Endodermal cell (in vitro differentiated cells): ENCODE measurements at places on chromosomes 1 and 21.

DNA sequence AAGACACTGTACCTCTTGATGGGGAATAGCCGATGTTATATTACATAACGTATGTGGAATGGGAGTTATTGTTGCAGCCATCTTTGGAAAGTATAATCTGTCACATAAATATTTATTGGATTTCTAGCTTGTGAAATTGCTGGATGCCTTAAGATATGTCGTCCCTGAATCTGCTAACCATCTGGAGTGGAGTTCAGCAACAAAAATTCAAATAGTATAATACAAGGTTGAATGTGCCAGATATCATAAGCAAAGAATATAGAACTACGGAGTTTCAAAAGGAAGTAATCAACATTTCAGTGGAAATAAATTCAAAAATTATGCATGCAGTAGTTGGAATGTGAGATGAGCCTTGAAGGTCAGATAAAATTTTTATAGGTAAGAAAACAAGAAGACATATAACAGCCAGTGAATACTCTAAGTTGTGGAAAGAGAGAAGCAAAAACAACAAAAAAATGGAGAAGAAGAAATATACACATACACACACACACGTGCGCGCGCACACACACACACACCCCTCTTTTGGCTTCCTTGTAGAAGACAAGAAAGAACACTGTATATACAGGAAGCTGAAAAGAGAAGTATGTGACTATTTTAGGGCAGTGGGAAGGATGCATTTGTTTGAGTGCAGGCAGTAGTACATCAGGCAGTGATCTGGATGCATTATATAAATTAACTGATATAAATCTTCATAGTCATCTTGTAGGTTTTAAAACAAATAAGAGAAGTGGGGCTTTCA, 516.7 kb downstream of the KCNT2 start:
- no peak overlapping the region for H3K27ac ChIP-seq
- no peak overlapping the region for H3K4me3 ChIP-seq
- no peaks in the 10 kb centered on the region for H3K4me1 ChIP-seq
- H3K27me3 ChIP-seq, result no peaks in the 10 kb centered on the region
- DNase-seq, result no peak

- no peak for DNase-seq
- H3K27ac ChIP-seq, result no peak overlapping the region
- H3K36me3 ChIP-seq, result no peaks in the 10 kb centered on the region
- H3K4me3 ChIP-seq, result no peak overlapping the region
- no peaks in the 10 kb centered on the region for H3K27me3 ChIP-seq
- H3K4me1 ChIP-seq, result peaks cover 4% of the 10 kb centered on the region
Observed at GRCh38 chr1:94729267-94729666, 90.9 kb upstream of the SLC44A3 start.

DNA sequence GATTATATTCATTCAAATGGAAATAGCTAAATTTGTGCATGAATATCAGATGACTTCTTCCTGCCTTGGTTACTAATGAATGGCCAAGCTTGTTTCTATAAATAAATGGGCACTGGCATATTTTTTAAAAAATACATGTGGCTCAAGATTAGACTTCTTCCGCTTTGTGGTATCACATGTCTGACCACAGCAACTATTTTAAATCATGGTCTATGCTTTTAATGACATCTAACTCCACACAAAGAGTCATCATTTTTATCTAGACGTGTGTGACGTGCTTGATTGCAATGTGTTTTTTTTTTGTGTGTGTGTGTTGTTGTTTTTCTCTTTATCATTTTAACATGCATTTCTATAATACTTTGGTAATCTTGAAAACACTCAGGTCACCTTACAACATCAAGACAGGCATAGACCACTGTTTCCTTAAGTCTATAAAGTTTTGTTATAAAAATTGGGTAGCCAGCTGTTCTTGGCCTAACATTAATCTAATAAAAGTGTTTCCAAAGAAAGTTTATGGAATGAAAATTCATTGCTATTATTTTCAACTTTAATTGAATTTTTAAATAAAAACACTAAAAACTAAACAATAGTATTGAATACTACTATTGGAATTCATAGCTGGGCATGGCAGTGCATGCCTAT, 29.5 kb downstream of the RGS1 start:
- H3K4me3 ChIP-seq, result no peak overlapping the region
- no peak overlapping the region for H3K27ac ChIP-seq
- no peaks in the 10 kb centered on the region for H3K27me3 ChIP-seq

GRCh38 chr1:113652771-113653170, 106.5 kb downstream of the PHTF1 start:
- no peak overlapping the region for H3K4me3 ChIP-seq
- peaks cover 50% of the 10 kb centered on the region for H3K36me3 ChIP-seq
- no peak for DNase-seq
- no peak overlapping the region for H3K27ac ChIP-seq

- DNase-seq, result no peak
- no peaks in the 10 kb centered on the region for H3K4me1 ChIP-seq
- no peaks in the 10 kb centered on the region for H3K36me3 ChIP-seq
- no peak overlapping the region for H3K4me3 ChIP-seq
Observed at GRCh38 chr1:6330410-6330911, 63.1 kb downstream of the ACOT7 start.

DNA sequence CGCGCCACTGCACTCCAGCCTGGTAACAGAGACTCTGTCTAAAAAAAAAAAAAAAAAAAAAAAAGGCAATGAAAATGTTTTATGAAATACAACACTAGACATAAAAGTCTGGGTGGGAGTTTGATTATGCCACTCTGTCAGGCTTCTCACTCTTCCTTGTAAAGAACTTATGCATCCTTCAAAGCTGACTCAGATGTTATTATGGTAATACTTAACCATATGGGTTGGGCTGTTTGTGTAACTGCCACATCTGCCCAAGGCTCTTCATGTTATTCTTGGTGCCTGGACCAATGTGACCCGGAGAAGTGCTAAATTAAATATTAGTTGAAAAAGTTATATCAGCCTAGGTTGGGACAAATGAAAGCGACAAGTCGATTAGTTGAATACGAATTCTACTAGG, 23.8 kb downstream of the FAM89A start:
- H3K4me3 ChIP-seq, result no peak overlapping the region
- no peak for DNase-seq
- no peaks in the 10 kb centered on the region for H3K4me1 ChIP-seq
- H3K36me3 ChIP-seq, result peaks cover 50% of the 10 kb centered on the region
- H3K27ac ChIP-seq, result no peak overlapping the region
- H3K27me3 ChIP-seq, result no peaks in the 10 kb centered on the region

- no peaks in the 10 kb centered on the region for H3K27me3 ChIP-seq
- H3K27ac ChIP-seq, result no peak overlapping the region
- peaks cover 23% of the 10 kb centered on the region for H3K4me1 ChIP-seq
- no peak for DNase-seq
Observed at GRCh38 chr1:70222716-70223235, 1.6 kb downstream of the SRSF11 start.

DNA sequence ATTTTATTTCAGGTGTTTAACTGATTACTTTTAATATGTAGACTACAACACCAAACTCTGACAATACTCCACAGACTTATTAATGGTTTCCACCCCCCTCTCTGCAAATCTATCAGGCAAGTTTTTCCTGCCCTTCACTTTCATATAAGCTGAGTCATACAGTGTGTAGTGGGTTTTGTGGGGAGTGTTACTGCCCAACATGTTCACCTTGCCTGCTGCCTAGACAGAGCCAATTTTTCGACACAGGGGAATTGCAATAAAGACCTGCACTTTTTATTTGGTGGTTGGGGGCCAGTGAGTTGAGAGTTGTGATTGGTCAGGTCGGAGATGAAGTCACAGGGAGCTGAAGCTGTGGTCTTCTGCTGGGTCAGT, 119.7 kb downstream of the PPIAL4G start:
- H3K27ac ChIP-seq, result no peak overlapping the region
- H3K4me3 ChIP-seq, result no peak overlapping the region
- DNase-seq, result no peak
- peaks cover 38% of the 10 kb centered on the region for H3K27me3 ChIP-seq

DNA sequence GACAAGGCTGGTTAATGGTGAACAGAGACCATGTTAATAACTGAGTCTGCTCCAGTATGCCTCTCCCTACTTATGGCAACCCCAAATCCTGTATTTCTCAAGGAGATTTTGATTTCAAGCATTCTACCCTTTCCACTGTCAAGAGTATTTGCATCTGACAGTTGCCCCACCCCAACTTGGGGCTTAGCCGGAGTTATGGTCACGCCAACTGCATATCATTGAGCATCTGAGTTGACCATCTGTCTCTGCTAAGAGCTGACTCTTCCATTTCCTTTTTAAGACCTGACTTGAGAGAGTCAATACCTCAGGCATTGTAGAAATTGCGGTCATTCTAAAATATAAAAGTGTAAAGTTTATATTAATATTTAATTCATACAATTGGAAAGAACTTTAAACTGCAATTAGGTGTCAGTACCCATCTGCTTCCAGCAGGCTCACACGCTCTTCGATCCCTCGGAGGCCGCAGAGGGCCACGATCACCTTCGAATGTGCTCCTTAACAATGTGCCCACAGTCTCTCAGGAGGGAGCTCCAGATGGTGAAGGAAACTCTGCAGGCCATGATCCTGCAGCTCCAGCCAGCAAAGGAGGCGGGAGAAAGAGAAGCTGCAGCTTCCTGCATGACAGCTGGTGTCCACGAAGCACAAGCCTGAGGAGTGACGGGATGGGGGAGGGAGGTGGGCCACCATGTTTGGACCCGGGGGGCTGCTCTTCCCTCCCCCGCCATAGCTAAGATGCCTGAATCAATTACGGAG, 409.8 kb downstream of the DISC1 start:
- H3K36me3 ChIP-seq, result no peaks in the 10 kb centered on the region
- no peak overlapping the region for H3K27ac ChIP-seq
- no peak overlapping the region for H3K4me3 ChIP-seq
- no peak for DNase-seq

DNA sequence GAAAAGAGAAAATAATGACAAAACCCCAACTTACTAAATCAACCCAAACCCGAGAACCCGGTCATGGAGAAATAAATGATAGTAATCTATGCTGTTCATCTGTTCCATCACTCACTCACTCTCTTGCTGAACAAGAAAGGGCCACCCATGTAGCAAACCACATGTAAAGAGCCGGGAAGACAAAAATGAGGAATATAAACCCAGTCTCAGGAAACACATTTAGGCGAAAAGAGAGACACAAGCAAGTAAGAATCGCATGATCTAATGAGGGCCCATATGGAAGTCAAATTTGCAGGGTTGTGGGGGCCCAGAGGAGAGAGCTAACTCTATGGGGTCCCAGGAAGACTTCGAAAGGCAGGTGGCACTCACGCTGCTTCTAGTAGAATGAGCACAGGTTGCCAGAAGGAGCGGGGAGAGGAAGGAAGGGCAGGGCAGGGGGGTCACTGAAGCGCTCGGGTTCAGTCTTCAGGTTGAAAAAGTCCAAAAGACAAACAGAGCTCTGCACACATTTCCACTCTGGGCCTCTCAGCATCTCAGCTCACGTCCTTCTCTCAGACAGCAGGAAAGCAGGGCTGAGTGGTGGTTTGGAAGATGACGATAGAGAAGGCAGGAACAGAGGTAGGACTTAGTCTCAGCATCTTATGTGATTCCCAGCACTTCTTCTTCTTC, 142.9 kb upstream of the KRTAP19-8 start:
- H3K4me1 ChIP-seq, result no peaks in the 10 kb centered on the region
- DNase-seq, result no peak
- H3K27ac ChIP-seq, result no peak overlapping the region
- H3K27me3 ChIP-seq, result no peaks in the 10 kb centered on the region
- no peak overlapping the region for H3K4me3 ChIP-seq
- H3K36me3 ChIP-seq, result peaks cover 8% of the 10 kb centered on the region

DNA sequence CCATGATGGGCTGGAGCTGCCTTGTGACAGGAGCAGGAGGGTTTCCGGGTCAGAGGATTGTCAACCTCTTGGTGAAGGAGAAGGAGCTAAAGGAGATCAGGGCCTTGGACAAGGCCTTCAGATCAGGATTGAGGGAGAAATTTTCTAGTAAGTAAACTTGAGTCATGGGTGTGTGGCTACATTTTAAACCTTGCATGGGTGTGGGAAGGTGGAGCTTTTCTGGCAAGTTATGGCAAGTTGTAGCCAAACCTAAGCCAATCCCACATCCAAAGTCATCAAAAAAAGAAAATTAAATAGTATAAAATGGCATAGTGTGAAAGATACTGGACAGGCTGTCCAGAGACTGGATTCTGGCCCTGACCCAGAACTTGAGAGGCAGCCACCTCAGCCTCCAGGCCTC, 39.8 kb upstream of the HSD3B1 start:
- H3K4me3 ChIP-seq, result no peak overlapping the region
- DNase-seq, result no peak
- H3K4me1 ChIP-seq, result no peaks in the 10 kb centered on the region
- H3K36me3 ChIP-seq, result no peaks in the 10 kb centered on the region
- H3K27ac ChIP-seq, result no peak overlapping the region
- H3K27me3 ChIP-seq, result no peaks in the 10 kb centered on the region

DNA sequence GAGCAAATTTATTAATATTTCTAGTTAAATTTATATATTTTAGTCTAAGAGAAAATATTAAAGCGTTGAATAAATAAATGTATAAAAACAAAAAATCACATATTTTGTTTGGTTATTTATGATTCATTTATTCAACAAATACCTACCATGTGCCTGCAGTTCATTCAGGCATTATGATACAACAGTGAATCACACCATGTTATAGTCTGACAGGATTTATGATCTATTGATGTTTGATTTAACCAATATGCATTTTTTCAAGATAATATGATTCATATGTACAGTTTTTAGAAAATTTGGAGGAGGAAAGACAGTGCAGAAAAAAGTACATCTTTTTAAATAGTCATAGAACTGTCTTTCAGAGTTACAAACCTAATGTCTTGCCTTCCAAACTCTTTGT, 7.4 kb upstream of the TRIM58 start:
- H3K36me3 ChIP-seq, result no peaks in the 10 kb centered on the region
- no peak overlapping the region for H3K27ac ChIP-seq
- H3K27me3 ChIP-seq, result no peaks in the 10 kb centered on the region
- no peaks in the 10 kb centered on the region for H3K4me1 ChIP-seq

GRCh38 chr1:10916991-10917390, 95.5 kb upstream of the TARDBP start:
- no peak for DNase-seq
- H3K27ac ChIP-seq, result no peak overlapping the region
- H3K27me3 ChIP-seq, result no peaks in the 10 kb centered on the region
- no peak overlapping the region for H3K4me3 ChIP-seq
- H3K36me3 ChIP-seq, result no peaks in the 10 kb centered on the region
- H3K4me1 ChIP-seq, result no peaks in the 10 kb centered on the region

- peaks cover 83% of the 10 kb centered on the region for H3K36me3 ChIP-seq
- H3K4me3 ChIP-seq, result peak overlapping the region; percentile 68
- peaks cover 35% of the 10 kb centered on the region for H3K4me1 ChIP-seq
- no peaks in the 10 kb centered on the region for H3K27me3 ChIP-seq
- DNase-seq, result no peak
Observed at GRCh38 chr1:93662481-93663207, 19.0 kb downstream of the BCAR3 start.

DNA sequence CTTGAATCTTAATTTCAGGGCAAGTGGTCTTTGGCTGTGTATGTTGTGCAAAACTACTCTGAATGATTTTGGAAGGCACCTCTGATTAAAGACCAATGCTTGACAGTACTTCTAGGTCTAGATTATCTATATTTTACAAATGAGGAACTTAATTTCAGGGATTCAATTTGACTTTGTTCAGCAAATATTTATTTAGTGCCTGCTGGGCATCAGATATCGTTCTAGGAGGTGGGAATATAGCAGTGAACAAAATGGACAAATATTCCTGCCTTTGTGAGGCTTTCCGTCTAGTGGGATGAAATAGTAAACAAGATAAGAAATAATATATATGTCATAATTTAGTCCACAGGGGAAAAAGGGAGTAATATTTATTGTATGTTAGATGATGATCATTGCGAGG, 4.7 kb downstream of the ZNF326 start:
- no peak for DNase-seq
- no peaks in the 10 kb centered on the region for H3K4me1 ChIP-seq
- no peak overlapping the region for H3K27ac ChIP-seq
- no peak overlapping the region for H3K4me3 ChIP-seq
